ENCODE measurements at places on chromosomes 1 and 21.

- no peak for DNase-seq
Observed at GRCh38 chr1:214566158-214567104, 15.0 kb upstream of the PTPN14 start.

- no peak for DNase-seq
Observed at GRCh38 chr1:11617314-11617713, 36.9 kb downstream of the FBXO2 start.

DNA sequence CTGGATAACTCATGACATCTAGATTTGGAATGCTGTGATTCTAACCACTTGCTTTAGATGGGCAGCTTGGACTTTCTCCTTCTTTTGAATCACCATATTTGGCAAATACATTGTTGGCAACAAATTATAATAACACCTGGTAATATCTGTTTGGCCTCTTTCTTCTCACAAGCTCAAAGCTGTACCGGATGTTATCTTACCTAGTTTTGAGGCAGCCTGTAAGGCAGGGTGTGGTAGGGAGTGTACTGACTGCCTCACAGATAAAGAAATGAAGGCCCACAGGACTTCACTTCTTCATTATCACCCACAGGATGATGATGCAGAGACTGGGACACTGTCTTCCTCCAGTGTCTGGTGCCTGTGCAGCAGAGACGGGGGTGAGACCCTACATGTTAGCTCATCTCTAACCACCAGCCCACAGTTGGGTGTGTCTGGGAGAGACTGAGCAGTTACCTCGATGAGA lies 28.5 kb downstream of the TUFT1 start:
- no peak for DNase-seq

DNA sequence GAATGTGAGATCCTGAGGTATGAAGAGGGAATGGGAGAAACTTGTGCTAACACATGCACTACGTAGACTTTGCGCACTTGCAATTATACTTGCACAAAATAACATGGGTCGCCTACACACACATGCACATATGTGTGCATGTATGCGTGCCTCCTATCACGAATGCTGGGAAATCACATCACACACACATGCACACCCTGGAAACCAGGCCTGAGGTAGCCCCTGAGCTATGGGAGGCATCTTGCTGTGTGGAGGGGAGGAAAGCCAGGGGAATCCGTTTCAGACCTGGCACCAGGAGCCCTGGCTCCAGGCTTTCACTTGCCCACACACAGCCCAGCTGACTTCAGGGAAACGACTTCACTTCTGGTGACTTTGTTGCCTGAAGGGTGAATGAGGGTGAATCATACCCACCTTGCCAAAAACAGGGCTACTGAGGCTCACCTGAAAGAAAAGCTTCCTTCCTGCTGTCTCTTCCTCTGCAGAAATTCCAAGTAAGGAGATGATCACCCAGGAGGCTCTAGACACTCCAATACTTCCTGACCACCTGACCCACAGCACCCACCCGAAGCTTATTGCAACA lies 136.0 kb upstream of the NGF start:
- DNase-seq = no peak

- DNase-seq = no peak
Observed at GRCh38 chr1:172638885-172639831, 19.7 kb upstream of the FASLG start.

GRCh38 chr1:236122176-236122575 lies 20.2 kb upstream of the GPR137B start:
- no peak for DNase-seq

DNA sequence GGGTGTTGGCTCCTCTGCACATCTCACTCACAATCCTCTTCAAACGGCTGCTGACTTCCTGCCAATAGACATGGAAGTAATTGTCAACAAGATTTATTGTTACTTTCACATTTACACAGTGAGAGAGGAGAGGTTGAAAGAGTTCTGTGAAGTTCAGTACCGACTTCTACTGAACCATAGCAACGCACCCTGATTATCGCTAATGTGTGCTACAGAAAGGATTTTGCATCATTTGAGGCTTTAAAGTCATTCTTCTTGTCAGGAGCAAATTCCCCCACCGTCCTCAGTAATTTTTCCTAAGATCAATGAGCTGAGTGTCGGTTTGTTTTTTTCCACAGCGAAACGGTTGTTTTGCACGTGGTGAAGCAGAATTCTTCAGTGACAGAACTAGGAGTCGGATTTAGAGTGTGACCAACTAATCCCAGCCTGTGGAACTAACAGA lies 361.0 kb downstream of the ADGRL2 start:
- DNase-seq = peak; percentile 51

- no peak for DNase-seq
Observed at GRCh38 chr1:15867288-15867687, 19.8 kb downstream of the SPEN start.

- peak; percentile 11 for DNase-seq
Observed at GRCh38 chr1:159408862-159409400, 23.1 kb upstream of the OR10J4 start.

GRCh38 chr1:5793516-5793915 lies 198.7 kb downstream of the NPHP4 start:
- DNase-seq = no peak

GRCh38 chr1:162458236-162458635 lies 39.4 kb upstream of the UHMK1 start:
- no peak for DNase-seq

- no peak for DNase-seq
Observed at GRCh38 chr1:24077278-24077978, 34.5 kb downstream of the MYOM3 start.

- DNase-seq = no peak
Observed at GRCh38 chr21:42120903-42121535, 49.9 kb downstream of the UMODL1 start.

GRCh38 chr1:239810061-239810481 lies 281.6 kb upstream of the FMN2 start:
- DNase-seq = no peak

DNA sequence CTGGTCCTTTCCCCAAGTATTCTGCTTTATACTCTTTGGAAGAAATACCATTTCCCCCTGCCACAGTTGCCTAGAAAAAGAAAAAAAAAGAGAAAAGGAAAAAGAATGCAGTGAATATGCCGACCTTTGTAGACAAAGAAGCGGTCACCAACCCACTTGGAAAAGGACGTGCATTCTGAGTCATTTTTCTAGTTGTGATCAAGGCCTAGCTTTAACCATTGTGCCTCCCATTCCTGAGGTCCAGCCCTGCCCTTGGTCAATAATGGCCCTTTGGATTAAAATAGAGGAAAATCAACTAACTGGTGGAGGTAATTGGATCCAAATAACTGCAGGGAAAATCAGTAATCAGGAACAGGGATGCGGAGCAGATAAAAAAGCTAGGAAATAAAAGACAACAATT lies 24.8 kb downstream of the S1PR1 start:
- DNase-seq = no peak

- DNase-seq = peak; percentile 33
Observed at GRCh38 chr1:21818656-21819055, 6.6 kb downstream of the LDLRAD2 start.

GRCh38 chr1:153685544-153686340 lies 7.3 kb downstream of the NPR1 start:
- DNase-seq = no peak

DNA sequence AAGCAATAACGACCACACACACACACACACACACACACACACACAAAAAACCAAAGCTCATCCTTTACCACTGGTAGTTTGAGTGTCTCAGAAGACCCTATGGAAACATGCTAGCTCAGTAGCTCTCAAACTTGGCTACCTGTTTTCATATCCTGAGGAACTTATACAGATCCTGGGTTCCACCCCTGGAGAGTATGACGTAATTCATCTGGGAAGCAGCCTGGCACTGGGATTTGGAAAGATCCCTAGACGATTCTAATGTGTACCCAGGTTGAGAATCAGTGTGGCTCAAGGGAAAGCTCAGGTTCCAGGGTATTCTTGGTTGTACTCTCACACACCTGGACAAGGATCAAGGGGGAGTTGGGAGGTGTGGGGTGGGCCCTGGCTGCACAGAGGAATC lies 85.9 kb downstream of the SELENOF start:
- no peak for DNase-seq

- DNase-seq = no peak
Observed at GRCh38 chr1:174724219-174724618, 275.5 kb upstream of the CACYBP start.

- DNase-seq = no peak
Observed at GRCh38 chr1:179127163-179127895, 45.5 kb downstream of the TOR3A start.

GRCh38 chr1:29396438-29397255 lies 160.3 kb downstream of the PTPRU start:
- DNase-seq = peak; percentile 33

DNA sequence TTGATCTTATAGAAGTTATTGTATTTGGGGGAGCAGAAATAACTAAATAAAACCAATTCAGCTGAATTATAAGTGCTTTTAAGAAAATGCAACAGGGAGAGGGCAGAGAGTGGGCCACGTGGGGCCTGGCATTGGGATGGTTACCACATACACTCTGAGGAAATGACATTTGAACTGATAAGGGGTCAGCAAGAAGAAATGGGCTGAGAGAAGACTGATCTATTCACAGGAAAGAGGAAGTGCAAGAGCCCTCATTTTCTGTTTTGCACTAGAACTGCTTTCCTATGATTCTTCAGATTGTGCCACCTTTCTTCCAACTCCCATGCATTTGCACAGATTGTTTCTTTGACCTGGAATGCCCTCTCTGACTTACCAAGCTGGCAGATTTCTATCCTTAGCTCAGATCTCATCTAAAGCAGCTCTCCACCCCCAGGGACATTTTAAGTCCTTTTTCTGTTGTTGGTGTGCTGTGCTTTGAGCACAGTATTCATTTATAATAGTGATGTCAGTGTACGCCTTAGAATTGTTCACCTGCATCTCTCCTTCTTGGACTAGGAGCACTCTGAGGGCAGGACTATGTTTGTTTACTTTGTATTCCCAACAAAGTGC lies 115.9 kb downstream of the FGGY start:
- no peak for DNase-seq

GRCh38 chr1:59678493-59679228 lies 136.1 kb upstream of the HOOK1 start:
- DNase-seq = no peak

- no peak for DNase-seq
Observed at GRCh38 chr21:24870633-24871032, 736.6 kb downstream of the MRPL39 start.

DNA sequence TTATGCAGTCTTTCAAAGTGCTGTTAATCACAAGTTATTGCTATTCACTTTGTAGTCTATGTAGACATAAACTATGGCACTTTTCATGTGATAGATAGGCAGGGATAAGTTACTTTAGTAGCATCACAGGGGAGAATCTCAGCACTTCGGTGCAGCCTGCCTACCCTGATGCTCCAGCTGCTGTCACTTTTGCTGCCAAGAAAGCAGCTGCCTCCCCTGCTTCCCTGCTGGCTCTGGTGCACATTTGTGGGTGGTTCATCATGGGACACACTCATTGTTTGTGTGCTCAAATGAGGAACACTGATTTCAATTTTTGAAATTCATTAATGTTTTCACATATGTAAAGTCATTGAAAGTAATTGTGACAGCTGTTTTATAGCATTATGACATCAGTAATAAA lies 272.6 kb downstream of the S1PR1 start:
- peak; percentile 70 for DNase-seq

GRCh38 chr1:61420909-61421835 lies 303.8 kb downstream of the TM2D1 start:
- DNase-seq = no peak

DNA sequence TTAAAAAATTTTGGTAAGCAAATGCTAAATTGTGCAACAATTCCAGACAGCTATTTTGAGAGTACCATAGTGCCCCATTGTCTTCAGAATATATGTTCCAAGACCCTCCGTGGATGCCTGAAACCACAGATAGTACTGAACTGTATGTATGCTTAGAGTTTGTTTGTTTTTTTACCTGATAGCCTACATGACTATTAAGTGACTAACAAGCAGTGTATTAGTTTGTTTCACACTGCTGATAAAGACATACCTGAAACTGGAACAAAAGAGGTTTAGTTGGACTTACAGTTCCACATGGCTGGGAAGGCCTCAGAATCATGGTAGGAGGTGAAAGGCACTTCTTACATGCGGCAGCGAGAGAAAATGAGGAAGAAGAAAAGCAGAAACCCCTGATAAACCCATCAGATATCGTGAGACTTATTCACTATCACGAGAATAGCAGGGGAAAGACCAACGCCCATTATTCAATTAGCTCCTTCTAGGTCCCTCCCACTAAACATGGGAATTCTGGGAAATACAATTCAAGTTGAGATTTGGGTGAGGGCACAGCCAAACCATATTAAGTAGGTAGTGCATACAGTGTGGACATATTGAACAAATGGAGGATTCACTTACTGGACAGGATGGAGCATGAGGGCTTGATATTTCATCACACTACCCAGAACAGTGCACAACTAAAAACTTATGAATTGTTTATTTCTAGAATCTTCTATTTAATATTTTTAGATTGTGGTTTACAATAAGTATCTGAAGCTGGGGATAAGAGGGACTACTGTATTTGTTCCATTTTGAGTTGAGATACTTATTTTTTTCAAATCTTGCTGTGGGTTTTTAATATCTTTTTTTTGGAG lies 78.5 kb downstream of the LHX9 start:
- DNase-seq = no peak

GRCh38 chr1:210726621-210727020 lies 397.9 kb downstream of the HHAT start:
- peak; percentile 66 for DNase-seq

- no peak for DNase-seq
Observed at GRCh38 chr1:59004755-59005154, 220.9 kb upstream of the JUN start.

DNA sequence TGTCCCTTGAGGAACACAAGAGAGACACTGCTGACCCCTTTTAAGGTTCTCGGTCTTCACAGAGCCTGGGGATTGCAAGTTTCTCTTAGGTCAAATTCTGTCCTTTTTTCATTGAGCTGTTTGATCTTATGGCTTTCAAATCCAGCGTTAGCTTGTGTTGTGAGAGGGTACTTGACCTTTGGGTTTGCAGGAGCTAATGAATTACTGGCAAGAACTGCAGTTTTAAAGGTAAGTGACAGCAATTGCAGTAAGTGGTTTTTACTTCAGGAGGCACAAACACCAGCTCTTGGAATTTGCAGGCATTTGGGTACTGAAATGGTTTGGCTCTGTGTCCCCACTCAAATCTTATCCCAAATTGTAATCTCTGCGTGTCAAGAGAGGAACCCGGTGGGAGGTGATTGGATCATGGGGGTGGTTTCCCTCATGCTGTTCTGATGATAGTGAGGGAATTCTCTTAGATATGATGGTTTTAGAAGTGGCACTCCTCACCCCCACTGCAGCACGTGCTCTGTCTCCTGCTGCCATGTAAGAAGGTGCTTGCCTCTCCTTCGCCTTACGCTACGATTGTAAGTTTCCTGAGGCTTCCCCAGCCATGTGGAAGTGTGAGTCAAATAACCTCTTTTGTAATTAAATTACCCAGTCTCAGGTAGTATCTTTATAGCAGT lies 134.5 kb upstream of the LYPLAL1 start:
- DNase-seq = no peak
